Neural progenitor cell (in vitro differentiated cells): ENCODE measurements at places on chromosomes 16 and 17.

- no peak for DNase-seq
Measured at GRCh38 chr17:72470121-72470705, 349.4 kb downstream of the SOX9 start.

DNA sequence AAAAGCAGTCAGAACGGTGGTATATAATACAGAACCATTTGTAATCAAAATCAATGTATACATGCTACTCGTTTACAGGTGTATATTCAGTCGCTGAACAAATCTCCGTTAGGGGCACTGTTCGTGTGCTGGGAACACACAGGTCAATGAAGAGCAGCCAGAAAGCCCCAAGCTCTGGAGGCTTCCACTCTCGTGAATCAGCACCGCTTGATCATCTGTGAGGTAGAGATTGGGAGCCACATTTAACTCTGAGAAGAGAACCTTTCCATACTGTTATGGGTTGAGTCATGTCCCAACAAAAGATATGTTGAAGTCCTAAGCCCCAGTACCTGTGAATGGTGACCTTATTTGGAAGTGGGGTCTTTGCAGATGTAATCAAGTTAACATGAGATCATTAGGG is 5.4 kb upstream of the CYTH1 start:
- no peak for DNase-seq

GRCh38 chr16:67030221-67030962 is 1.4 kb downstream of the CBFB start:
- no peak for DNase-seq

DNA sequence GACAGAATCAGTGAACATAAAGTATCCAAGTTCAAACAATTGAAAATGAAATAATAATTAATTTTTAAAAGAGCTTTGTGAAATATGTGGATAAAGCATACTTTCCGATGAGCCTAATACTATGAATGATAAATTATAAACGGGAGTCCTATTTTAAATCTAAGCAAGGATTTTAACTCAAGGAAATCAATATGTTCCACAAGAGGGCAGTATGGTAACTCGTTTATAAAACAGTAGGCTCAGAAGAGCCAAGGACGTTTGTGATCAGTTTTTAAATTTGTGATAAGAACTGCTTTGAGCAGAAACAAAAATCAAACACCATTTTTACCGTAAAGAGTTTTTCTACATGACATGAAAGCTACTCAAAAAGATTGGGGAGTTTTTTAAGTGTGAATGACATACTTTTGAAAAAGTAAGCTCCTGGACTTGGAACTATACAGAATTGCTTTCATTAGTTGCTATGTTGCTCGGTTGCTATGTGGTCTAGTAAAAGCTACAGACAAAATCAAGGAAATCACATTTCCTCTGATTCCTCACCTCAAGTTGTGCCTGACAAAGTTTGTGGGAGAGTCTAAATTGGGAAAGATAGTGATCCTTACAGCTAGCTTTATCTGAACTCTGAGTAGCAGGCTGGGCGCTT is 11.8 kb upstream of the TEKT1 start:
- peak; percentile 72 for DNase-seq

- no peak for DNase-seq
Measured at GRCh38 chr17:56389356-56389755, 204.1 kb upstream of the NOG start.
